NCI-H446 treated with DMSO at 0.1 percent for 48 hours (cell line): ENCODE measurements at places on chromosomes 1 and 21.

DNA sequence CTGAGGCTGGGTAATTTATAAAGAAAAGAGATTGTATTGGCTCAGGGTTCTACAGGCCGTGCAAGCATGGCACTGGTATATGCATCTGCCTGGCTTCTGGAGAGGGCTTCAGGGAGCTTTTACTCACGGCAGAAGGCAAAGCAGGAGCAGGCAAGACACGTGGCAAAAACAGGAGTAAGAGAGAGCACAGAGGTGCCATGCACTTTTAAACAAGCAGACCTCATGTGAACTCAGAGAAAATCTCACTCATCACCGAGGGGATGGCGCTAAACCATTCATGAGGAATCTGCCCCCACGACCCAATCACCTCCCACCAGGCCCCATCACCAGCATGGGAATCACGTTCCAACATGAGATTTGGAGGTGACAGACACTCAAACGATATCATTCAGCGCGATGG, 400.7 kb upstream of the RUNX1 start:
- DNase-seq, result no peak

DNA sequence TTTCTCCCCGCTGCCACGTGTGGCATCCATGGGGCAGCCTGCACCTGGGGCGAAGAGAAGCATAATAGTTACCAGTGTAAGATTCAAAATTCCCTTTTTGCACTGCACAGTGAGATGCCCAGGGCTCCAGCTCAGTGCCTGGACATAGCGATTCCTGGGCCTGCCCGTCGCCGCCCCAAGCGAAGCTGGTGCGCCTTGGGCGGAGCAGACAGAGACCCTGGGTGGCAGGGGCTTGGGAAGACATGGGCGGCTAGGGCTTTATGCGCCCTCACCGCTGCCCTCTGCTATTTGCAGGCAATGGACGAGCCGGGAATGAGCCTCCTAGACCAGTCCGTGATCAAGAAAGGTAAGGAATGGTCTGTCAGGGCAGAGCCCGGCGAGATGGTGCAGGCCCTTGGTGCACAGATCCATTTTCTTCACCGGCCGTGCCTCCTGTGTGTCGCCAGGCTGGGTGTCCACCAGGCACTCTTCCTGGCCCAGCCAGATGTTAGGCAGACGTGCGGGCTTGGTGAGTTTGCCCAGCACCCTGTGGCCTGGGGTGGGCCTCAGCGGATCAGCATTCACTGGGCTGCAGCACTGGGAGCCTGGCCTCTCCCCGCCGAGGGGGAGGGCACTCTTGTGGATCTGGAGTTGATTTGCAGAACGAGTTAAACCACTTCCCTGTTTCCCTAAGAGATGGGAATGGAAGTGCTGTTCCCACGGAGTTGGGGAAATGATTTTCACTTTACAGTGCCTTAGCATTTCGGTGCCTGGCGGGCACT, 1.7 kb downstream of the TFAP2E start:
- DNase-seq, result no peak

DNA sequence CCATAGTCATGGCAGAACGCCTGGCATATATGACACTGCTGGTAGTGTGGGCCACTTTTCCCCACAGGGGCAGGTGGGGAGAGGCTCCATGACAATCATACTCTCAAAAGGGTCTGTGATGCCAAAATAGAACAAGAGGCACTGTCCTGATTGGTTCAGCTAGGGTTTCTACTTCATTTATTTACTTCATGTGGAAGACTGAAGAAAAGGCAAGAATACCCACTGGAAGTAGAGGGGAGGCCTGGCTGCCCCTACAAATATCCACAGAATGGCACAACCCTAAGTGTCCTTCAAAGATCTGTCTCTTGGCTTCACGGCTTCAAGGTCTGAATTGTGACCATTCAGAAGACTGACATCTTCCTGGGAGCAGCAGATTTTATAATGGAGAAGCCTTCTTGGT, 4.5 kb upstream of the SFT2D2 start:
- no peak for DNase-seq

GRCh38 chr1:184595596-184595995, 159.1 kb downstream of the EDEM3 start:
- DNase-seq, result no peak

DNA sequence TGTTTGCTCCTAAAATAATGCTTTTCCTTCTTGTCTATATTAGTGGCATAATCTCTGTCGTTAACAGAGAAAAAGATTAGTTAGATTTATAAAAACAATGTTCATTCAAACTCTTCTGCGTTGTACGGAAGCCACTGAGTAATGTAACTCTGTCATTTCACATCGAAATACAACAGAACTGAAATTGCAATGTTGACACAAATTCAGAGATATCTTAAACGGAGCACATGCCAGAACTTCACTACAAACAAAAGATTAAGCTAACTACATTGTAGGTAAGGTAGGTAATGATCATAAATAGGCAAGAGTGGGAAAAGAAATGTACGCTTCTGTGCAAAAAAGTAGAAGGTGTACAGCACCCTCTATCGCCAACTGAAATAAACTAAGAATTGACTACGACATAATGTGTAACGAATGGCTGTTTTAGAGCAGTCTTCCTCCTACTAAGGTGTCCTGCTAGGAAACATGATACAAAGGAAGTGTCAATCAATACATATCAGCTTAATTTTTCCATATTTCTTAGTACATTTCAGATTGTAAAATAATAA, 56.6 kb downstream of the PCNX2 start:
- DNase-seq, result no peak

DNA sequence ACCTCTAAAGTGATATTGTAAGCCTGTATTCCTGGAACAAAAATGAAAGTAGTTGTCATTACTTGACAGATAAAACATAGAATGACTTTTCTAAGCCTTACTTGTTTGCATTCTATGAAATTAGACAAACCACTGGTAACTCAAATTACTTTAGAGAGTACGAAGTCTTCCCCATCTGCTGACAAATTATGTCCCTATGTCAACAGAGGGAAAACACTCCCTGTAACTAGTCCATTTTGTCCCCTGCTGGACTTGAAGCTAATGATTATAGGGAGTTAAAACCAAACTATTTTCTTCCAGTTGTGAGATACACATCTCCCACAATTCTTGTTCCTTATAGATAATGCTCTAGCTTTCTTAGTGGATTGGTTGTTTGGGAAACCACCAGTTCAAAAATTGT, 39.6 kb downstream of the GREM2 start:
- DNase-seq, result no peak

GRCh38 chr1:81540216-81540615, 260.5 kb upstream of the ADGRL2 start:
- DNase-seq, result no peak
